Effector memory CD4-positive, alpha-beta T cell (primary cell): ENCODE measurements at places on chromosomes 12 and 14.

- no peaks in the 10 kb centered on the region for H3K36me3 ChIP-seq
- H3K4me1 ChIP-seq, result no peaks in the 10 kb centered on the region
- no peak overlapping the region for H3K27ac ChIP-seq
- H3K27me3 ChIP-seq, result no peaks in the 10 kb centered on the region
- H3K4me3 ChIP-seq, result no peak overlapping the region
- no peak for DNase-seq
Measured at GRCh38 chr12:112349431-112349830, 32.8 kb downstream of the HECTD4 start.

GRCh38 chr14:82915381-82915780 is 1381.7 kb upstream of the SEL1L start:
- H3K27me3 ChIP-seq, result no peaks in the 10 kb centered on the region
- no peak overlapping the region for H3K4me3 ChIP-seq
- H3K27ac ChIP-seq, result no peak overlapping the region
- H3K4me1 ChIP-seq, result no peaks in the 10 kb centered on the region
- no peak for DNase-seq

GRCh38 chr12:90953956-90954421 is 987 bp downstream of the CCER1 start:
- DNase-seq, result no peak
- no peak overlapping the region for H3K4me3 ChIP-seq
- no peak overlapping the region for H3K27ac ChIP-seq
- H3K36me3 ChIP-seq, result no peaks in the 10 kb centered on the region

GRCh38 chr14:21299562-21300130 is 19.8 kb downstream of the RPGRIP1 start:
- no peaks in the 10 kb centered on the region for H3K36me3 ChIP-seq
- no peak for DNase-seq
- no peak overlapping the region for H3K27ac ChIP-seq

GRCh38 chr14:102187044-102187443 is 47.3 kb downstream of the WDR20 start:
- no peak overlapping the region for H3K4me3 ChIP-seq
- H3K27ac ChIP-seq, result no peak overlapping the region
- H3K36me3 ChIP-seq, result no peaks in the 10 kb centered on the region
- no peaks in the 10 kb centered on the region for H3K27me3 ChIP-seq
- no peak for DNase-seq

- no peak overlapping the region for H3K4me3 ChIP-seq
- H3K27me3 ChIP-seq, result no peaks in the 10 kb centered on the region
- DNase-seq, result no peak
- peaks cover 36% of the 10 kb centered on the region for H3K36me3 ChIP-seq
- H3K27ac ChIP-seq, result peak overlapping the region; percentile 7
Measured at GRCh38 chr14:61498303-61498702, 176.9 kb downstream of the PRKCH start.

GRCh38 chr12:48969833-48970701 is 1.5 kb downstream of the WNT10B start:
- H3K36me3 ChIP-seq, result no peaks in the 10 kb centered on the region
- H3K4me3 ChIP-seq, result peak overlapping the region; percentile 39
- H3K27ac ChIP-seq, result no peak overlapping the region
- H3K27me3 ChIP-seq, result peaks cover 36% of the 10 kb centered on the region
- peaks cover 36% of the 10 kb centered on the region for H3K4me1 ChIP-seq

- no peak overlapping the region for H3K4me3 ChIP-seq
- H3K36me3 ChIP-seq, result no peaks in the 10 kb centered on the region
- H3K4me1 ChIP-seq, result no peaks in the 10 kb centered on the region
- no peak overlapping the region for H3K27ac ChIP-seq
Measured at GRCh38 chr12:126342866-126343265, 1277.6 kb downstream of the AACS start.

- H3K36me3 ChIP-seq, result peaks cover 46% of the 10 kb centered on the region
- no peaks in the 10 kb centered on the region for H3K4me1 ChIP-seq
- DNase-seq, result no peak
- no peak overlapping the region for H3K27ac ChIP-seq
- no peak overlapping the region for H3K4me3 ChIP-seq
- no peaks in the 10 kb centered on the region for H3K27me3 ChIP-seq
Measured at GRCh38 chr14:81484120-81484519, 49.5 kb downstream of the SEL1L start.

DNA sequence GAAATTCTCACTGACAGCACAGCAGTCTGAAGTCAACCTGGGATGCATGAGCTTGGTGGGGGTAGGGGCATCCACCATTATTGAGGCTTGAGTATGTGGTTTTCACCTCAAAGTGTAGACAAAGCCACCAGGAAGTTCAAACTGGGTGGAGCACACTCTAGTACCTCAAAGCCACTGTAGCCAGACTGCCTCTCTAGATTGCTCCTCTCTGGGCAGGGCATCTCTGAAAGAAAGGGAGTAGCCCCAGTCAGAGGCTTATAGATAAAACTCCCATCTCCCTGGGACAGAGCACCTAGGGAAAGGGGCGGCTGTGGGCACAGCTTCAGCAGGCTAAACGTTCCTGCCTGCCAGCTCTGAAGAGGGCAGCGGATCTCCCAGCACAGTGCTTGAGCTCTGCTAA is 143.0 kb downstream of the KITLG start:
- H3K27me3 ChIP-seq, result no peaks in the 10 kb centered on the region
- no peak overlapping the region for H3K27ac ChIP-seq
- H3K4me3 ChIP-seq, result no peak overlapping the region
- no peaks in the 10 kb centered on the region for H3K4me1 ChIP-seq
- no peaks in the 10 kb centered on the region for H3K36me3 ChIP-seq

- H3K27me3 ChIP-seq, result no peaks in the 10 kb centered on the region
- DNase-seq, result no peak
- no peaks in the 10 kb centered on the region for H3K4me1 ChIP-seq
- H3K4me3 ChIP-seq, result no peak overlapping the region
- H3K27ac ChIP-seq, result no peak overlapping the region
Measured at GRCh38 chr12:25730489-25731349, 177.6 kb upstream of the LMNTD1 start.

- H3K27me3 ChIP-seq, result no peaks in the 10 kb centered on the region
- no peak overlapping the region for H3K4me3 ChIP-seq
- H3K27ac ChIP-seq, result no peak overlapping the region
Measured at GRCh38 chr14:42994051-42994736, 1387.5 kb downstream of the LRFN5 start.

DNA sequence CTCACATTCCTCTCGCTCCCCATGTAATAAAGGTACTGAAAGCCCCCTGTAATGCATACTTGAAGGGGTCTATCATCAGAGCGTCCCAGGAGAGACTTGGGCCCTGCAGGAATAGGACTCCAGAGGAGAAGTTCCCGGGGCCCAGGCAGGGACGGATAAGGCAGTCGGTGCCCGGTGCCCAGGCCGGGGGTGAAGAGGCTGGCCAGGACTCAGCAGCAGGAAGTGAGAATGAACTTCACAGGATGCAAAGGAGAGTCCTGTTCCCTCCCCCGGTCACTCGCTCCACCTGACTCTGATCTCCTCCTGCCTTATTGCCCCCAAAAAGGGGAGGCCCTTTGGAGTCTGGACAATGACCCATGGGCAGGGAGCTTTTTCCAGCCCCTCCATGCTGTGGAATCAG is 40.2 kb downstream of the LRRC74A start:
- H3K27me3 ChIP-seq, result no peaks in the 10 kb centered on the region
- no peak overlapping the region for H3K4me3 ChIP-seq
- DNase-seq, result no peak
- H3K36me3 ChIP-seq, result no peaks in the 10 kb centered on the region
- H3K4me1 ChIP-seq, result peaks cover 12% of the 10 kb centered on the region
- no peak overlapping the region for H3K27ac ChIP-seq

GRCh38 chr12:107331912-107332311 is 238.6 kb upstream of the CRY1 start:
- H3K4me3 ChIP-seq, result no peak overlapping the region
- no peaks in the 10 kb centered on the region for H3K4me1 ChIP-seq
- no peak for DNase-seq

GRCh38 chr12:11849757-11850504 is 200.5 kb downstream of the ETV6 start:
- no peaks in the 10 kb centered on the region for H3K4me1 ChIP-seq
- DNase-seq, result no peak
- peaks cover 27% of the 10 kb centered on the region for H3K36me3 ChIP-seq
- H3K27ac ChIP-seq, result no peak overlapping the region
- no peak overlapping the region for H3K4me3 ChIP-seq

DNA sequence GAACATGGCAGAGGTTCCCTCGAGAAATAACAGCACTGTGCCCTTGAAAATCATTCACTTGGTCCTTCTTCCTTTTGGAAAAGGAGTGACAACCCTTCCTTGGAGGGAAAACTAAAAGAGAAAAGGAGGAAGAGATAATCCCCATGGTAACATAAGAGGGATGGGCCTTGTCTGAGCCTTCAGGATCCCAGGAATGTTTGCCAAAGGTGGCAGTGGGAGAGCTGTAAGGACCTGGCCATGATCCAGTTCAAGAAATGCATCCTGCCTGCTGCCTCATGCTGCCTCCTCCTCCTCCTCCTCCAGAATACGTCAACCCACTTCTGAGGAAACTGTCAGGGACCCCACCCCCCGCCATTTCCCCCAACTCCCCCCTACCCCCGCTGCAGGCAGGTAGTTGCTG is 118.8 kb downstream of the KCNK10 start:
- H3K4me3 ChIP-seq, result no peak overlapping the region
- no peak overlapping the region for H3K27ac ChIP-seq
- no peaks in the 10 kb centered on the region for H3K4me1 ChIP-seq

DNA sequence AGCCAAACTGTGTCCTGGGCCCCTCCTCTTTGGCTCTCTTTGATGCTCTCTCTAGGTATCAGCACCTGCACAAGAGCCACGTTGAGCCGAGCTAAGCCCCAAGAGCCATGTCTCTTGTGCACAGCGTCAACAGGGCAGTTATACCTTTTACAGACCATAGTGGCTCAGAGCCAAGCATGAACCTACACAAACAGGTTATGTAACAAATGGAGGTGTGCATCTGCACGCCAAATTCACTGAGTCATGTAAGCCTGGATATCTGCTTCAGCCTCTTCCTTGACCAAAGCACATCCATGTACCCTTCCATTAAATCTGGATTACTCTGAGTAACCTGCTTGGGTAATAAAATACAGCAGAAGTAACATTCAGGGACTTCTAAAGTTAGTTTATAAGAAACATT is 509.7 kb downstream of the NAV3 start:
- no peak for DNase-seq
- H3K4me3 ChIP-seq, result no peak overlapping the region
- no peaks in the 10 kb centered on the region for H3K4me1 ChIP-seq
- no peaks in the 10 kb centered on the region for H3K27me3 ChIP-seq
- no peak overlapping the region for H3K27ac ChIP-seq

DNA sequence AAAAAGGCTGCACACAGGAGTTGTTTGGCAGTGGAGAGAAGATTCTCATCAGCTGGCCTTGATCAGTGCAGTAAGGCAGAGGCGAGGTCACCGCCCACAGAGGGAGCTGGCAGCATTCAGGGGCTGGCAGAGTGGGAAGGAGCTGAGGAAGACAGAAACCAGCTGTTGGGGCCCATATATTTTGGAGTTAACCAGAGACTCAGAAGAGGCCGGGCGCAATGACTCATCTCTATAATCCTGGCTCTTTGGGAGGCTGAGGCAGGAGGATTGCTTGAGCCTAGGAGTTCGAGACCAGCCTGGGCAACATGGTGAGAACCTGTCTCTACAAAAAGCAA is 17.7 kb downstream of the SMCO2 start:
- no peak for DNase-seq
- no peak overlapping the region for H3K4me3 ChIP-seq
- no peaks in the 10 kb centered on the region for H3K36me3 ChIP-seq
- H3K27me3 ChIP-seq, result no peaks in the 10 kb centered on the region
- no peaks in the 10 kb centered on the region for H3K4me1 ChIP-seq
- no peak overlapping the region for H3K27ac ChIP-seq

- peak overlapping the region; percentile 29 for H3K4me3 ChIP-seq
- H3K27me3 ChIP-seq, result no peaks in the 10 kb centered on the region
- H3K27ac ChIP-seq, result peak overlapping the region; percentile 83
- DNase-seq, result no peak
- peaks cover 3% of the 10 kb centered on the region for H3K36me3 ChIP-seq
Measured at GRCh38 chr14:22497671-22498093, 91.3 kb downstream of the DAD1 start.

DNA sequence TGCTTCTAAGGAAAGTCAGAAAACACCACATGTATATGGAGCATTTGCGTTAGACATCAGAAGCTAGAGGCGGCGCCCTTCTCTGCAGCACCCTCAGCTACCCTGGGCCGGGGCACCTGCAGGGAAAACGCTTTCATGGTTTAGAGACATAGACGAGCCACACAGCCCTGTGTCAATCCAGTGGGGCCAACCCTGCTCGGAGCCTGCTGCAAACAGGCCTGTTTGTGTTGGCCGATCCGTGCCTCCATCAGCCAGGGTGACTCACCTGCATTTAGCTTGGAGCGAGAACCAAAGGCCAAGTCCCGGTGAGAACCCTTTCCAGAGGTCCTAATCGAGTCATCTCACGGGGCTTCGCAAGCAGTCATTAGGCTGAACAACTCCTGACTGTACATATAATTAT is 19.5 kb upstream of the FZD10 start:
- no peaks in the 10 kb centered on the region for H3K36me3 ChIP-seq
- no peak for DNase-seq
- no peaks in the 10 kb centered on the region for H3K4me1 ChIP-seq
- H3K27me3 ChIP-seq, result no peaks in the 10 kb centered on the region

GRCh38 chr14:74793506-74794155 is 30.5 kb downstream of the YLPM1 start:
- no peak overlapping the region for H3K27ac ChIP-seq
- H3K4me3 ChIP-seq, result peak overlapping the region; percentile 27
- H3K27me3 ChIP-seq, result no peaks in the 10 kb centered on the region
- no peak for DNase-seq
- H3K36me3 ChIP-seq, result peaks cover 14% of the 10 kb centered on the region
- peaks cover 17% of the 10 kb centered on the region for H3K4me1 ChIP-seq

DNA sequence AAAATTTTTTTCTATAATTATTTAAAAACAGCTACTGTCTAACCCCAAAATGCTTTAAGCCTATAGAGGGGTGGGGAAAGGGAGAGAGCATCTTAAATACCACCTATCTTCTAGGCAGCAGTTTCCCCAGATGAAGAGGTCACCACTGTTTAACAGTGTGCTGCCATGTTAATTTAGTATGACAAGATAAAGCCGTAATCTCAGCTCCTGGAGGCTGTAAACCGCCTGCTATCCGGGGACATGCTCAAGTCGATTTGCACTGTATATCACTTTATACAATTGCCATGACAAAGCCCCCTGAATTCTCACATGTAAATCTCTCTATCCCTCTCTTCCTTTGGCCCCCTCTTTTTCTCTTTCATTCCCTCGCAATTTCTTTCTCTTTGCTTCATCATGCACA is 68.5 kb downstream of the SOX5 start:
- H3K4me3 ChIP-seq, result no peak overlapping the region
- H3K27me3 ChIP-seq, result no peaks in the 10 kb centered on the region
- H3K36me3 ChIP-seq, result no peaks in the 10 kb centered on the region
- no peaks in the 10 kb centered on the region for H3K4me1 ChIP-seq
- no peak for DNase-seq

- no peak for DNase-seq
- H3K27me3 ChIP-seq, result no peaks in the 10 kb centered on the region
- no peaks in the 10 kb centered on the region for H3K36me3 ChIP-seq
- no peak overlapping the region for H3K27ac ChIP-seq
- H3K4me1 ChIP-seq, result no peaks in the 10 kb centered on the region
Measured at GRCh38 chr12:109739747-109740693, 26.4 kb downstream of the FAM222A start.

GRCh38 chr12:54725233-54725843 is 77.2 kb upstream of the DCD start:
- H3K4me3 ChIP-seq, result no peak overlapping the region
- no peaks in the 10 kb centered on the region for H3K27me3 ChIP-seq
- peaks cover 4% of the 10 kb centered on the region for H3K4me1 ChIP-seq
- H3K36me3 ChIP-seq, result no peaks in the 10 kb centered on the region
- H3K27ac ChIP-seq, result no peak overlapping the region

GRCh38 chr12:112517730-112518364 is 99.1 kb downstream of the PTPN11 start:
- H3K27ac ChIP-seq, result no peak overlapping the region
- DNase-seq, result no peak
- no peaks in the 10 kb centered on the region for H3K27me3 ChIP-seq
- H3K36me3 ChIP-seq, result no peaks in the 10 kb centered on the region
- H3K4me1 ChIP-seq, result no peaks in the 10 kb centered on the region
- H3K4me3 ChIP-seq, result no peak overlapping the region
